ENCODE measurements at places on chromosomes 2 and 18.
A peak's percentile ranks its signal among the peaks of the same experiment; 100 is the strongest.

- DNase-seq: no peak
Observed at GRCh38 chr18:58161659-58162058, 117.6 kb downstream of the NEDD4L start.

- DNase-seq: no peak
Observed at GRCh38 chr2:33139949-33140348, 193.2 kb downstream of the LTBP1 start.

GRCh38 chr2:235064976-235065375 lies 113.2 kb downstream of the SH3BP4 start:
- DNase-seq: no peak

DNA sequence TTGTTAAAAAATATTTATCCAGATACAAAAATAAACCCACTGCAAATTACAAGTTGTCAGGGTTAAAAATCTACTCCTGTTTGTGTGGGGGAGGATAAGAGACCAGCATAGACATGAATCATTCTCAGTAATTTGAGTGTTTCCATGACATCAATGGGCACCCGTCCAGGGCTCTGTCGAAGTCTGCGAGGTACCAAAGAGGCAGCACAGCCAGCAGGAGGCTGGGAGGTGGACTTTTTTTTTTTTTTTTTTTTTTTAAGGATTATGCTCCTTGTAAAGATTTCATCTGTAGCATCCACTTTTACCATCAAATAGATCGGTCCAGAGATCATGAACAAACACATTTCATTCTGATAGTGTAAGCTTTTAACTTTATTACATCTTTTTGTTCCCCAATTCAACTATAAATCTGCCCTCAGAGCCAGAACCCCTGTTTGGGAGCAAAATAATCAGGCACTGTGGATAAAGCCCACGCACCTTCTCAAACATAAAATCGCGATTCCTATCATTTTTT lies 182.0 kb downstream of the TCF4 start:
- DNase-seq: peak; percentile 7

- no peak for DNase-seq
Observed at GRCh38 chr2:173488861-173489260, 134.2 kb downstream of the CDCA7 start.

- no peak for DNase-seq
Observed at GRCh38 chr2:55887901-55888624, 35.5 kb downstream of the EFEMP1 start.

DNA sequence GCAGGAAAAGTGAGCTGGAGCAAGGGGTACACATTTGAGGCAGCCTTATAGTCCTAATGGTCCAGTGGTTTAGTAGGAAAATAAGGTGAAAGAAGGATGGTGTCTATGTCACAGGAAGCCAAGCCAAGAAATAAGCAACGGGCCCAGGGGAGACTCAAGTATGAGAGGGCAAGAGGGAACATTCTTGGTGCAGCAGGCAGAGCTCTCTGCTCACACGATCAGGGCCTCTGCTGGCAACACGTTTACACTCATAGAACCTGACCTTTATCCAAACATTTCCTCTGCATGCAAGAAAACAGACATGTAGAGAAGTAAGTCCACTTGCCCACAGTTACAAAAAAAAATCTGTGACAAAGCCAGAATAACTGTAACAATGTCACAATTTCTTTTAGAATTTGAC lies 32.6 kb upstream of the LRRC30 start:
- no peak for DNase-seq

DNA sequence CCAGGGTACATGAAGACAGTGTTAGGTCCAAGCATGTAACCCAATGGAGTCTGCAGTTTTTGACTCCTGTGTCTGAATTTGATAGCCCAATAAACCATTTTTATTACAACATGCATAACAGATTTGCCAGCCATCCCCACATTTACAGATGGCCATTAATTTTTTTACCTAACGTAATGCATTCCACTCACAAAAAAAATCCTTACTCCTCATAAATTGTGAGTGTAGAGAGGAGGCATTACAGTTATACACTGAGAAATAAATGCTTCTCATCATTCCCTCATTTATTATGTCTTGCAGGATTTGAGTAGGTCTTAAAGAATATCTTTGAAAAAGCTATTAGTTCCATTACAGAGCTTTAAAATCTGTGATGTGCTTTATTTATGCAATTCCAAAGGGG lies 193.8 kb downstream of the CMPK2 start:
- DNase-seq: no peak

DNA sequence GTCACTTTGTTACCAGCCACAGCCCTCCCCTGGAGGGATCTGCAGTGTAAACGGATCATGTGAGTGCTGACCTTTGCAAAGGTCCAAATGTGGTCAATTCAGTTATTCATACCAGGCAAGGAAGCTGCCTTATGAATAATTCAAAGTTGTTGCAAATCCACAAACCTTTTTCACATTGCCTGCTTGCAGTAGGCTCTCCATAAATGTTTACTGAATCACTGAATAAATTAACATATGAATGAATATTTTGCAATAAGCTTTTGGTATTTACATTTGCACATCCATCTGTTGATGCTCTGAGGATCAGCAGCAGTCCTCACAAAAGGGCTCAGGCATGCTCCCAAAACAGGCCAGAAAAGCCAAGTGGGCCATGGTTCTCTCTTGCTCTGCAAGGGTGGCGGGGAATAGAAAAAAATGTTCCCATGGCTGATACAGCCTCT lies 156.8 kb downstream of the VAPA start:
- DNase-seq: no peak

DNA sequence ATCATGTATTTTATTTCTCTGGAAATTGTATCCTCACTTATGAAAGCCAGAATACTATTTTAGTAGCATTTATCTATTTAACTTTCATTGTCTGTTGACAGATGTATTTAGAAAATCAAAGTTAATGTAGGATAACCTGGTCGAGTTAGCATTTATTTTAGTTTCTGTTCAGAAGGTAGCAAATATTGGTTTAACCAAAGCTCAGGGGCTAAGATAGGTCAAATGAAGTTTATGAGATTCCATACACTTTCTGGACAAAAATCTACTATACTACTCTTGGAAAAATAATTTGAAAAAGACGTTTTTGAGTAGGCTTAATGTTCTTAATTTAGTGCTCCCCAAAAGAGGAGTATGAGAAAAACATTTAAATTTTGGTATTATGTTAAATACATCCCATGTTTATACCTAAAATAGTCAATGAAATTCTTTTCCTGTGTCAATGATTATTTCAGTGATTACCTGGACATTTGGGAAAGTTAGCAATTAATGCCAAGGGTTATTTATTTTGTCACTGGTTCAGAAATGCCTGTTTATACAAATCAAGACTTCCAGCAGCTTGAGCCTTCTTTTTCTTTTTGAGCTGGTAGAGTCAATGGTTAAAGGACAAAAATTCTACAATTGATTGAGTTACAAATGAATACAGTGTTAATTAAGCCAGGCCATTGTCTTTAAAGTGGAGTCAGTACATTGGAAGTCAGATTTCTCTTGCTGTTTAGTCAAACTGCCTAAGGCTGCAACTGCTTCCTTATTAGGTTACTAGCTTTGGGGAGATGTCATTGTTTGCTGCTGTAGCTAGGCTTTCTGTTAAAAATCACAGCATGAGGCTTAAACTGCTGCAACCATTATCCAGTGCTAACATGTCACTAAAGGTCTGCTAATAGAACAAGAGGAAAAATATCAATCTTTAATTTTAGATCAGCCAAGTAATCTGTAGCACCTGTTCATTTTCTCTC lies 182.3 kb downstream of the CAMKMT start:
- DNase-seq: no peak

GRCh38 chr2:60589104-60589503 lies 35.6 kb upstream of the BCL11A start:
- no peak for DNase-seq

GRCh38 chr2:60958800-60959199 lies 58.7 kb upstream of the PEX13 start:
- DNase-seq: no peak

DNA sequence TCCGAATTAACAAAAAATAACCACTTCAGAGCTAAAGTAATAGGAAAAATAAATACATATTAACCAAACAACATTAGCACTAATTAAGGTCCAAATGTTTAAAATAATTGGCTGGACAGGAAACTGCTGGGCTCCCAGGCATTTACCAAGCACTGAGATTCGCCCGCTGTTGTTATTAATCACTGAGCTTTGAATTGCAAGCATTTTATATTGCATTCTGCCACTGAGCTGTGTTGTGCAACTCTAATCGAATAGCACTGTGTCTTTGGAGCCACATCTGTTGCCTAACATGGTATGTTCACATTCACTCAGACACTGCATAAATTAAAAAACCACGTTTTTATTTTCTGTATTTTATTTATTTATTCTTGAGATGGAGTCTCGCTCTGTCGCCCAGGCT lies 88.9 kb downstream of the SOWAHC start:
- DNase-seq: no peak

- DNase-seq: no peak
Observed at GRCh38 chr2:207334624-207335371, 169.1 kb upstream of the KLF7 start.

- peak; percentile 25 for DNase-seq
Observed at GRCh38 chr2:28624793-28625701, 126.6 kb upstream of the PPP1CB start.

DNA sequence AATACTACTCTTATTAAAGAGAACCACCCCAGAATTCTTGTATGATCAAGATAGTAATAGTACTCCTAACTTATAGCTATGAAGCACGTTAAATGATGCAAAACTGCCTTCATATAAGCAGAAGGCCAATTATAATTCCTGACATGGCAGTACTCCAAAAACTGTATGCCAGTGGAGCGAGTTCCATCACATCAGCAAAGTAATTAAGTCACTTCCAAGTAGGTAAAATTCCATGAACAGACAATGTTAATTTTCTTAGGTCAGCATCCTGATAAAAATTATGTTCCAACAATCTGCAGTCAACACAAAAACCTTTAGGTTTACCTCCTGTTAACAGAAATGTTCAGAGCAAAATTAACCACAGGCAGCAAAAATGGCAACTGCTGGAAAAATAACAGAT lies 136.7 kb downstream of the CDH2 start:
- no peak for DNase-seq

DNA sequence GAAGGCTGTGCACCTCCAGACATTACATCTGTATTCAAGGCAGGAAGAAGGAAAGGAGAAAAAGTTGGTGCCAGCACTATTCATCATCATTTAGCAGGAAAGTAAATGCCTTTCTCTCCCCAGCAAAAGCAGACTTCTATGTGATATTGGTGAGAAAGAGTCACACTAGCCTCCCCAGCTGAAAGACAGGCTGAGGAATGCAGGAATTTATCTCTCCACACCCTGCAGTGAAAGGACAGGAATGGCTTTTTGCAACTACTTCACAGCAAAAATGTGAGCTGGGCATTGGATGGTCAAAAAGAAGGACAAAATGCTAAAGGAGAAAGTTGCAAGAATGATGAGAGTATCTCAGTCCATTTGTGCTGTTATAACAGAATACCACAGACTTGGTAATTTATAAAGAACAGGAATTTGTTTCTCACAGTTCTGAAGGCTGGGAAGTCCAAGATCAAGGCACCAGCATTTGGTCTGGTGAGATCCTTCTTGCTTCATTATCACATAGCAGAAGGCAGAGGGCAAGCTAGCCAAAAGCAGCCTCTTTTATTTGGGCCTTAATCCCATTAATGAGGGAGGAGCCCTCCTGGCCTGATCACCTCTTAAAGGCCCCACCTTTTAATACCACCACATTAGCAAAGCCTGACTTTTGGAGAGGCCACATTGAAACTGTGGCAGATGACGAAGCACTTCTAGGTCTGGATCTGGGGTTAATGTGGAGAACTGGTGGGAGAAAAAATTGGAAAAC lies 388.1 kb upstream of the SLC14A2 start:
- DNase-seq: no peak

DNA sequence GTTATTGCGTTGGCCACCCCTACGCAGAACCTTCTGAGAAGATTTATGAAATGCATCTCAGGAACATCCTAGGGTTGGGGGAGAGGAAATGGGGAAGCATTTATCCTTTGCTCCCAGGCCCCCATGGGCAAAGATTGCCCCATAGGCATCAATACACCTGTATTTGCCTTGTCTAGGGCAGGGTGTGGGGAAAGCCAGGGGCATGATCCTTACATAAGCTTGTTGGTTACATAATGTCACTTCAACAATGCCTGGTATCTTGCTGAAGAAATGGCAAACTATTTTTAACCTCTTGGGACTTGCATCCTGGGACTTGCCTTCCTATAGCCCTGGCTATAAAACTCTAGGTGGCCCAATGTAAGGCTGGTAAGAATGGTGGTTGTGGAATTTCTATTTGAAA lies 53.9 kb upstream of the SPRED2 start:
- DNase-seq: no peak

GRCh38 chr2:186887107-186888090 lies 38.4 kb upstream of the ZSWIM2 start:
- DNase-seq: no peak

DNA sequence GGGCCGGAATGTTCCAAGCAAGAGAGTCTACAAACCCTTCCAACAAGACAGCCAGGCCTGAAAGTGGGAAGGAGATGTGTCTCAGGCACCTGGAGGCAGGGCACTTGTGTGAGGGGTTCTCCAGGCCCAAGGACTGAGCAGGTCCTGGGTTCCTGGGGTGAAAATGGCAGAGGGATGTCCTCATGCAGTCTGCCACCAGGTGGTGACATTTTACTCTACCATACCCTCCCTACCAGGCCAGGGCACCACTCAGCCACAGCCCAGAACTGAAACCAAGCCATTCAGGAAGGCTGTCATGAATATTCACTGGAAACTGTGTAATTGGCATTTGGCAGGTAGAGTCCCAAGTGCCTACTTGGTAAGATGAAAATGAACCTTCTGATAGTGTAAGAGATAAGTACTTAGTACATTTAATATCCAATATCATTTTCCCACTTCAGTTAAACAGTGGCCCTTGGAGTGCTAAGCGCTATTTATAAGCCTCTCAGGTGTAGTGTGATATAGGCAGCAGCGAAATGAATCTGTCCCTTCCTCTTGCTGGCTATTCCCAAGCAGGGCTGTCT lies 185.1 kb downstream of the MYO5B start:
- peak; percentile 9 for DNase-seq

- no peak for DNase-seq
Observed at GRCh38 chr18:9285604-9286003, 49.0 kb upstream of the TWSG1 start.

DNA sequence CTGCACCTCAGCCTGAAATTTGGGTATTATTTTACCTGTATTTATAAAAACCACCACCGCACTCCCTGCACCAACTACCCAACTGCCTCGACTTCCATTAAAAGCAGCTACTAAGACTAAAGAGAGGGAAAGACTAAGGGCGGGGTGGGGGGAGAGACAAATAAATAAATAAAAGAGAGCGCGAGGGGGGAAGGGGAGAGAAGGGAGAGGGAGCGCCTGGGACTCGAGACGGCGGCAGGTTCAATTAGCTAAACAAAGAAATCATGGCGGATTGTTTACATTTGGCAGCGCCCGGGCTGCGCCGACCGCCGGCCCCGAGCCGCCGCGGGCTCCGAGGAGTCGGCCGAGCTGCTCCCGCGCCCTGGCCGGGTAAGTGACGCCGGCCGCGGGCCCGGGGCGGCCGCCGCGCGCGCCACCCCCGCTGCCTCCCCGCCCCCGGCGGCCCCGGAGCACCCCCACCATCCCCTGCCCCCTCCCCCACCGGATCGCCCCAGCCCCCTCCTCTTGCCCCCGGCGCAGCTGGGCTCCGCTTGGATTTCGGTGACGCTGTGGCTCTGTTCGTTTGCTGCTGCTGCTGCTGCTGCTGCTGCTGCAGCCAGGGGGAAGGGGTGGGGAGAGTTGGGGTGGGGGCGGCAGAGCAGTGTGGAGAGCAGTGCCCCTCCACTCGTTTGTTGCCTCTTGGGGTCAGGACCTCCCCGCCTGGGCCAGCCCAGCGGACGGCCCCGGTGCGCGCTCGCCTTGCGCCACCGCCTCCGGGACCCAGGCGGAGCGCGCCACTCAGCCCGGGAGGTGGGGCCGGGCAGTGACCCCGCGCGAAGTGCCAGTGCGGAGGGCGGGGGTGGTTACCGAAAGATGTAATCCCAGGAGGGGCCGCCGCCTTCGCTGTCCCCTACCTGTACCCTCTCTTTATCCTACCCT lies 187.2 kb upstream of the FANCL start:
- no peak for DNase-seq

Data from stimulated activated CD4-positive, alpha-beta T cell treated with anti-CD3 and anti-CD28 coated beads, TNF-alpha, amount 100 ng/mL, for 24 hours (primary cell).